Mesothelial cell of epicardium (in vitro differentiated cells): ENCODE measurements at places on chromosomes 11 and 22. TPM values are rescaled to one million over a fixed set of nuclear protein-coding genes. Genes with fewer than 3 reads are reported as not detected.

The OR52B4 gene
- total RNA-seq, result not detected in 3 replicates

The DNAJB13 gene
- total RNA-seq, result 0.59 to 0.75 TPM (median 0.60 TPM) in 3 replicates

The NXPE4 gene
- not detected in 3 replicates for total RNA-seq

The MYO18B gene
- total RNA-seq, result 0.04 to 0.09 TPM (median 0.07 TPM) in 3 replicates

The SEPTIN3 gene
- total RNA-seq, result 8.8 to 9.0 TPM (median 9.0 TPM) in 3 replicates

The NXPE1 gene
- total RNA-seq, result not detected in 3 replicates

The TFIP11 gene
- 36.4 to 39.3 TPM (median 37.9 TPM) in 3 replicates for total RNA-seq

The MMP11 gene
- total RNA-seq, result 510 to 566 TPM (median 528 TPM) in 3 replicates

The DERL3 gene
- 23.5 to 25.8 TPM (median 24.8 TPM) in 3 replicates for total RNA-seq

DNA sequence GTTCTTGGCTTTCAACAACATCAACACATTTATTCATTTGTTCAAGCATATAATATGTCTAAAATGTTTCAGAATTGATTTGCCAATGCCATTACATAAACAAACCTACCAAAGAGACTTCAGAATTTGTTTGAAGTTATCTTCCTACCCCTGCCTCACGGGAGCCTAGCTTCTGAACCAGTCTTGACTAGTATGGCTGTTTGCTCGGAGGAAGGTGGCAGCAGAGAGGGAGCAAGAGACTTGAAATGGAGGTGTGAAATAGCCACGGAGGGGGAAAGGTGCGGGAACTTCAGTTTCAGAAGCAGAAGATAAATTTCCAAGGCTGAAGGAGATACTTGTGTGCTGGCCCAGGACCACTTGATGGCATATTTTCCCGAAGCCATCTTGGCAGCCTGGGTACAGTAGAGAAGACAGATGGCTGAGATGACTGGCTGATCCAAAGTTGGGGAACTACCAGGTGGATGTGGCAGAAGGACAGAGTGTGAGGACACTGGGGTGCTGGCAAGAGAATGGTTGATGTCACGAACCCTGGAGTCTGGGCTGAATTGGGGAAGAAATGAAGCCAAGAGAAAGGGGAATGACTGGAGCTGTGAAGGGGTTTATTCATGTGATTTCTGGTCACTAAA, 14.0 kb upstream of the MTCH2 start:
- no peak overlapping the region for H3K4me3 ChIP-seq
- H3K27ac ChIP-seq, result no peak overlapping the region
- no peaks in the 10 kb centered on the region for H3K36me3 ChIP-seq

DNA sequence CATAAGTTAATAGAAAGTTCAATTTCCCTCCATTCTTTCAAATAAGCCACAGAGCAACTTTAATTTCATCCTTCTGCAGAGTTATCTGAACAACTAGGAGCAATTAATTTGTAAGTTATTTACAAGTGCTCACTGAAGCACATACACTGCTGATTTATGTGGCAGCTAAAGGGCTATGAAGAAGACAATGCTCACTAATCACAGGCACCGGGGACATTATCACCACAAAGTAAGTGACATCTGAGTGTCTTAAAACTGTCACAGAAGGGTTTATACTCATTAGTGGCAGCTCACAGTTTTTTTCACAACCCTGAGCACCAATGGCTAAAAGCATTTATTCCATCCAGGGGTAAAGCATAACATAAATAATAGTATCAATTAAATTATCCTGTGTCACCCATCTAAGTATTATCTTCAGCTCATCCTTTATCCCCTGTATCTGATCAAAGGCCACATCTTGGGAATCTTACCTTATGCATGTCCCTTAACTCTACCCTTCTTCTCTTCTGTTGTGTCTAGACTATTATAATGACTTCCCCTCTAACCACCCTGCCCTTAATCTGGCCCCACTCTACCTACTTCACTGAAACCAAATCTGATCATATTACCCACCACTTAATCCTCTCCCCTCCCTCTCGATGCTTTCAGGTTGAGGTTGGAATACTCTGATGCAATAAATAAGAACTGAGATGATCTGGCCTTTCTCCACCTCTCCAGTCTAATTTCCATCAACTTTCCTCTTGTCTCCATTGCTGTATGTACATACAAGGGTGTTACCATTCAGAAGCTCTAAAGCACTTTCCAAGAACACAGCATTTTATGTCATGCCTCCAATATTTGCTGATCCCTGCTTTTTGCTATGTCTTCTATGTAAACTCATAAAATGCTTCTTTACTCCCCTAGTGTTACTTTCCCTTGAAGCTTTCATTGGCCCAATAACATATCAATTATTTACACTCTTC, 252.7 kb downstream of the CASP12 start:
- no peaks in the 10 kb centered on the region for H3K27me3 ChIP-seq
- H3K27ac ChIP-seq, result no peak overlapping the region
- no peak for DNase-seq

- no peak for DNase-seq
- H3K36me3 ChIP-seq, result peaks cover 2% of the 10 kb centered on the region
- H3K27ac ChIP-seq, result no peak overlapping the region
Measured at GRCh38 chr22:41596776-41597634, 7.4 kb upstream of the PMM1 start.

DNA sequence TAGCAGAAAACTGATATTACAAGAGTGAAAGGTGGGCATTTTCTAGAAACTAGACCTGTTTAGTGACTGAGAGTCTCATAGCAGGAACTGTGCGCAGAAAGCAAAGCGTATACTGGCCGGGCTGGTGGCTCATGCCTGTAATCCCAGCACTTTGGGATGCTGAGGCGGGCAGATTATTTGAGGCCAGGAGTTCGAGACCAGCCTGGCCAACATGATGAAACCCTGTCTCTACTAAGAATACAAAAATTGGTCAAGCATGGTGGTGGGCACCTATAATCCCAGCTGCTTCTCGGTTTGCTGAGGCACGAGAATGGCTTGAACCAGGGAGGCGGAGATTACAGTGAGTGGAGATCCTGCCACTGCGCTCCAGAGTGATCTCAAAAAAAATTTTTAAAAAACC, 1.8 kb upstream of the NUP98 start:
- no peak overlapping the region for H3K4me3 ChIP-seq
- no peak for DNase-seq
- peaks cover 23% of the 10 kb centered on the region for H3K4me1 ChIP-seq
- H3K27ac ChIP-seq, result peak overlapping the region; percentile 59

DNA sequence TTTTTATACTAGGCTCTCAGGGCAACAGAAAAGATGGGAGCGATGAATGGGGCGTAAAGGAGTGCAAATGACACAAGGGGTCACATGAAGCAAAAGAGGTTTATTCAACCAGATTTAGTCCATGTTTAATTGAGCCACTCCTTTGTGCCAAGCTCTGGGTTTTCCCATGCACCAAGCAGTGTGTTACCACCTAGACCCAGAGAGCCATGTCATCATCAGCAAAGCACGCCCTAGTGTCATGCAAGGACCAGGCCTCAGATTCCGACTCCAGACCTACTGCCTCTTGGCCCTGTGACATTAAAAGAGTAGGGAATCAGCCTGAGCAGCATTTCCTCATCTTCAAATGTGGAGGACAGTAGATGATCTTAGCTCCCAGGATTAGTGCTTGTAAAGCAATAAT, 1.1 kb upstream of the IGLL5 start:
- no peak overlapping the region for H3K27ac ChIP-seq
- DNase-seq, result peak; percentile 20
- no peak overlapping the region for H3K4me3 ChIP-seq
- H3K27me3 ChIP-seq, result peaks cover 77% of the 10 kb centered on the region
- H3K36me3 ChIP-seq, result no peaks in the 10 kb centered on the region
- H3K4me1 ChIP-seq, result no peaks in the 10 kb centered on the region

GRCh38 chr11:11215944-11216343, 137.1 kb downstream of the CSNK2A3 start:
- H3K4me3 ChIP-seq, result no peak overlapping the region
- DNase-seq, result no peak
- H3K36me3 ChIP-seq, result no peaks in the 10 kb centered on the region
- peaks cover 8% of the 10 kb centered on the region for H3K4me1 ChIP-seq

DNA sequence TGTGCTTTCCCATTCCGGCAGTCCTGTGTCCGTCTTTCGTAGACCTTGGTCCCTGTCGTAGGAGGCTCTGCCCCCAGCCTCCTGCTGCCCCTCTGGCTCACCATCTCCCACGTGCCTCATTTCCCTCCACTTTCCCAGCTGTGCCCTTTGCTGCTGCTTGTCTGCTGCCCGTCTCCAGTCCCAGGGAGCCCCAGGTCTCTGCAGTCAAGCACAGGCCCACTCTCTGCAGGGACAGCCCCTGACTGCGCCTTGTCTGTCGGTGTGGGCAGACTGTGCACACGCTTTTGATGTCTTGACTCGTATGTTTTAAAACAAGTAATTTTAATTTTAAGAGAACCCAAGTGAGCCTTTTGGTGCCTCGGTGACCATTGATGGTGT, 12.4 kb downstream of the DGCR8 start:
- no peak overlapping the region for H3K27ac ChIP-seq
- DNase-seq, result no peak
- H3K4me1 ChIP-seq, result no peaks in the 10 kb centered on the region
- no peaks in the 10 kb centered on the region for H3K27me3 ChIP-seq

GRCh38 chr11:72831521-72832300, 17.5 kb downstream of the ATG16L2 start:
- H3K27me3 ChIP-seq, result no peaks in the 10 kb centered on the region
- no peaks in the 10 kb centered on the region for H3K36me3 ChIP-seq
- peak overlapping the region; percentile 50 for H3K27ac ChIP-seq
- H3K4me1 ChIP-seq, result peaks cover 17% of the 10 kb centered on the region
- peak; percentile 84 for DNase-seq

GRCh38 chr11:67269401-67270255, 3.4 kb downstream of the GRK2 start:
- peaks cover 36% of the 10 kb centered on the region for H3K4me1 ChIP-seq
- no peaks in the 10 kb centered on the region for H3K36me3 ChIP-seq
- H3K27me3 ChIP-seq, result no peaks in the 10 kb centered on the region
- peak overlapping the region; percentile 48 for H3K4me3 ChIP-seq
- DNase-seq, result no peak

- no peak overlapping the region for H3K4me3 ChIP-seq
- no peak overlapping the region for H3K27ac ChIP-seq
- peaks cover 71% of the 10 kb centered on the region for H3K27me3 ChIP-seq
- H3K36me3 ChIP-seq, result no peaks in the 10 kb centered on the region
Measured at GRCh38 chr11:120682866-120683265, 171.3 kb downstream of the GRIK4 start.

DNA sequence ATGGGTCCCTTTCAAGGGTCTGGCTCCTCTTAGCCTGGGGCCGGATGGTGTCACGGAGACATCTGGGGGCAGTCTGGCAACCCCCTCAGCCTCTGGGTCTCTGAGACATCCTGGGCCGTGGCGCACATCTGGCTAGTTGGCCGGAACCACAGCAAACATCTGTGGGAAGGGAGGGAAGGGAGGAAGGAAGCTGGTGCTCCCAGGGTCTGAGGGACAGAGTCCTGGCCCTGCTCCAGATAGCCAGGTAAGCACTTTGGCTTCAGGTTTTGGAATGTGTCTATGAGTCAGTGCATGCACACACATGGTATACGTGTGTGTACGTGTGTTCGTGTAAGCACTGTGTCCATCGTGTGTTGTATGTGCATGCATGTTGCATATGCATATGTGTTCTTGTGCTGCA, 225.1 kb downstream of the MN1 start:
- DNase-seq, result no peak
- H3K36me3 ChIP-seq, result no peaks in the 10 kb centered on the region
- H3K4me1 ChIP-seq, result peaks cover 52% of the 10 kb centered on the region

DNA sequence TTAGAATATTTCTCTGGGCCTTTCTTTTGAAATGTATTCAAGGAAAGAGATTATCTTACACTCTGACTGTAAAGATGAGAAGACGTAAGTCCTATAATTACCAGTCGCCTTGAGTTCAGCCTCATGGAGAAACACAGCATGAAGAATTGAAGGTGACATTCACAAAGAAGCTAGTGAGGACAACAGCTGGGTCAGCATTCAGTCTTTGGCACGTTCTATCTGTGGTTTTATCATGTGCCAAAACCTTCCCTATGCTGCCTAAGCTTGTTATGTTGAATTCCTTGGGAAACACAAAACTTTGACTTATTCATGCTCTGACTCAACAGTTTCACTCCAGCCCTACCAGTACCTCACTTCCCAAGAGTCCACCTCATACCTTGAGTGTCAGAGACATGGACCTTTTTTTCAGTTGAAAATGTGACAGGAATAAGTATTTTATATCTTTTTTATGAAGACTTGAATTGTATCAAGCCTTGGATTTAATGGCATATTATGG, 198.8 kb upstream of the KIRREL3 start:
- no peak for DNase-seq
- no peaks in the 10 kb centered on the region for H3K36me3 ChIP-seq
- H3K27ac ChIP-seq, result no peak overlapping the region
- H3K4me1 ChIP-seq, result peaks cover 10% of the 10 kb centered on the region

DNA sequence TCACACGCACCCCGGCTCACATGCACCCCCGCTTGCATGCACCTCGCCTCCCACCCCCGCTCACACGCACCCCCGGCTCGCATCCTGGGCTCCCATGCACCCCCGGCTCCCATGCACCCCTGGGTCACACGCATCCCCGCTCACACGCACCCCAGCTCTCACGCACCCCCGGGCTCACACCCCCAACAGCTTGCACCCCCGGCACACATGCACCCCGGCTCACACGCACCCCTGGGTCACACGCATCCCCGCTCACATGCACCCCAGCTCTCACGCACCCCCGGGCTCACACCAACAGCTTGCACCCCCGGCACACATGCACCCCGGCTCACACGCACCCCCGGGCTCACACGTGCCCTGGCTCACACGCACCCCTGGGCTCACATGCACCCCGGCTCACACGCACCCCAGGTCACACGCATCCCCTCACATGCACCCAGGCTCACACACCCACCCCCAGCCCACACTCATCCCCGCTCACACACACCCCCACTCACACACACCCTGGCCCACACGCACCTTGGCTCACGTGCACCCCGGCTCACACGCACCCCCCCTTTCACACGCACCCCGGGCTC, 16.2 kb downstream of the TSPAN4 start:
- no peaks in the 10 kb centered on the region for H3K36me3 ChIP-seq
- H3K4me3 ChIP-seq, result no peak overlapping the region
- H3K27ac ChIP-seq, result no peak overlapping the region
- H3K27me3 ChIP-seq, result no peaks in the 10 kb centered on the region
- DNase-seq, result no peak
- H3K4me1 ChIP-seq, result peaks cover 34% of the 10 kb centered on the region

DNA sequence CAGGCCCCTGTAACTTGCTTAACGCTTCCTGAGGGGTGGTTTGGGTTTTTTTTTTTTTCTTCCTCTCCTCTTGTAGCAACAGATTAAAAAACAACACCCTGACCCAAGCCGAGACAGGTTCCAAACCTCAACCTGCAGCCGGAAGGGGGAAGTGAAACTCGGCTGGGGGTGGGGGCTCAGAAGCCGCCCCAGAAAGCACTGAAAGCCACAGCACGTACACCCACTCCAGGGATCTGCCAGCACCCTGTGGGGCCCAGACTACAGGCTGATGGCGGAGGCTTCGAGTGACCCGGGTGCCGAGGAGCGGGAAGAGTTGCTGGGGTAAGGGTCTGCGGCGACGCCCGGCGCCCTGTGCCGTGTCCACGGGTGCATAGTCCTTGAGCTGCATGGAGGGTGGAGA, at the start of gene LSP1:
Gene LSP1 (plus strand): TSS at position 208 of the 400 bp plus-strand sequence. CDS start 61 bp downstream, at position 269.
- no peaks in the 10 kb centered on the region for H3K27me3 ChIP-seq
- no peak for DNase-seq
- no peaks in the 10 kb centered on the region for H3K36me3 ChIP-seq
- no peaks in the 10 kb centered on the region for H3K4me1 ChIP-seq
- H3K4me3 ChIP-seq, result no peak within 1 kb of the TSS
- no peak within 1 kb of the TSS for H3K27ac ChIP-seq
